ENCODE measurements at places on chromosomes 3 and 15.

GRCh38 chr15:40047415-40048210 is 8.6 kb upstream of the SRP14 start:
- DNase-seq: no peak

DNA sequence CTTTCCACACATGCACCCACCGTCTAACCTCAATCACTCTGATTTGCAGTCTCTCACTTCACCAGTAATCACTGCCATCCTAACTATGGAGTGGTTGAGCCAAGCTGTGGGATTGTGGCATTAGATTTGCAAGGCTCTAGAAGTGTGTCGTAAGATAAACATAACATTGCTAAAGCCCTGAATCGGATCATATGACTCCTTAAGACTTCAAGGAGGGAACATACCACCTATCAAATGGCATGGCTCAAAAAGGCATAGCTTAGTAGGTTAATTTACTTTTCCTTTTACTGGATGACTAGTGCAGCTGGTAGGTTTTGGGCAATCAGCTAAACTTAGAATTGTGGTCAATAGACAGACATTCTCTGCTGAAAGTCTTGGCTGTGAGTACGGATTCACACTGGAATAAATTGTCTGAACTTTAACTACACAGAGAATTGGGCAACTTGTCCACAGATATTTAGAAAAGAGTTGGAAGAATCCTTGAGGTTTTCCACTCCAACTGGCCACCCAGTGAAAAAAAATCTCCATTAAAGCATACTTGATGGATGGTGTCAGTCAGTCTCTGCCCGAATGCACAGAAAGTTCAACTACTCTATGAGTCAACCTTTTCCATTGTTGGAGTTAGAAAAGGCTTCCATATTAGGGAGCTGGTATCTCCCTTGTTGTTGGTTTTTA is 476.7 kb upstream of the CBLB start:
- no peak for DNase-seq

- no peak for DNase-seq
Observed at GRCh38 chr15:49148727-49149126, 6.7 kb downstream of the COPS2 start.

GRCh38 chr3:40637906-40638305 is 113.1 kb downstream of the ZNF621 start:
- no peak for DNase-seq

- DNase-seq: no peak
Observed at GRCh38 chr15:58332676-58333400, 99.0 kb upstream of the LIPC start.

GRCh38 chr3:194294895-194295214 is 56.3 kb downstream of the CPN2 start:
- DNase-seq: no peak

GRCh38 chr15:56987286-56987685 is 68.8 kb downstream of the TCF12 start:
- DNase-seq: no peak

DNA sequence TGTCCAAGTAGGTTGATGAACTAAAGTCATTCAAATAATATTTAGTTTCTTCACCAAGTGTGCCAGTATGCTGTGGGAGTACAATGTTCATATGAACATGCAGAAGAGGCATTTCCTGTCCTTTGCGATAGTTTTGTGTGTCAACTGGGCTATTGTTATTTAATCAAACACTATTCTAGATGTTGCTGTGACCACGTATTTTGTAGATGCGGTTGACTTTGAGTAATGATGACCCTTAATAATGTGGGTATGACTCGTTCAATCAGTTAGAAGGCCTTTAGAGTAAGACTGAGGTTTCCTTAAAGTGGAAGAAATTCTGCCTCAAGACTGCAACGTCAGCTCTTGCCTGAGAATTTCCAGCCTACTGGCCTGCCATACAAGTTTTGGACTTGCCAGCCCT is 470.7 kb upstream of the CBLB start:
- DNase-seq: no peak

GRCh38 chr3:160808838-160809237 is 52.8 kb downstream of the PPM1L start:
- no peak for DNase-seq

GRCh38 chr3:146313746-146314111 is 62.8 kb upstream of the PLSCR4 start:
- DNase-seq: no peak
